ENCODE measurements at places on chromosomes 2 and 18. TPM values are rescaled to one million over a fixed set of nuclear protein-coding genes. Genes with fewer than 3 reads are reported as not detected.

DNA sequence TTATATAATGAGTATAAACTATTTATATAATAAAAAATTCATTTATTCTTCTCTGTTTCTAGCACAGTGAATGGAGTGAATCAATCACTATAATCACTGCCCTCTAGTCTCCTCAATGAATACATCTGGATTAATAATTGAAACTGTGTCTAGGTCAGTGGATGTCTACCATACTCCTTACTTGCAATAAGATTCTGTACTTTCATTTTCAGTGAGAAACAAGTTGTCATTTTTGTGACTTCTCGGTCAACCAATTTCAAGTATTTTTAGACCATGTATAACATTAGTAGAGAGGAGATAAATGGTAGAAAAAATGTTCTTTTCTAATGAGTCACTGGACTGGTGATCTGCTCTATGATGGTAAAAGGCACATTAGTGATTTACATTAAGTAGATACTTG lies 799.6 kb upstream of the CHAC2 start:
- no peak overlapping the region for H3K27ac ChIP-seq
- no peak overlapping the region for H3K4me3 ChIP-seq
- H3K4me1 ChIP-seq = no peaks in the 10 kb centered on the region
- no peaks in the 10 kb centered on the region for H3K27me3 ChIP-seq
- DNase-seq = no peak

The SH3YL1 gene
- total RNA-seq = 45.5 TPM

DNA sequence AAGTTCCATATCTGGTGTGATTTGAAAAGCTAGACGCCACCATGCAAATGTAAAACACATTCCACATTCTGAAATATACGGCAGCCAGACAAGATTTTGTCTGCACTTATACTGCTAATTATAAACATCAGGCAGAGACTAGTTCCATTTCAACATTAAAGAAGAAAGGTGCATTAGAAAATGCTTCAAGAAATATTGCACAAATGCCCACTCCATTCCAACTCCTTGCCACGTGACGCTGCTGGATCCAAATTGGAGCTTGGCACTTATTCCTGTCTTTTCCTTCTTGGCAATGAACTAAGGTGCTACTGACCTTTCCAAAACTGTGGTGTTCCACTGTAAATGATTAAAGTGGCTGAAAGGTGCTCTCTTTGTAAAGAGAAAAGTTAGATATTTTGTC lies 6.3 kb downstream of the COL6A3 start:
- DNase-seq = no peak
- no peaks in the 10 kb centered on the region for H3K4me1 ChIP-seq
- peak overlapping the region; percentile 34 for H3K27ac ChIP-seq
- peaks cover 20% of the 10 kb centered on the region for H3K27me3 ChIP-seq

The GPBAR1 gene
- 1.1 TPM for total RNA-seq

- H3K36me3 ChIP-seq = no peaks in the 10 kb centered on the region
- H3K4me1 ChIP-seq = peaks cover 12% of the 10 kb centered on the region
- H3K27ac ChIP-seq = no peak overlapping the region
- H3K4me3 ChIP-seq = no peak overlapping the region
- peaks cover 17% of the 10 kb centered on the region for H3K27me3 ChIP-seq
These were observed 5.5 kb upstream of the TUBB6 start for GRCh38 chr18:12302391-12303147.

GRCh38 chr2:168810235-168810634 lies 7.8 kb downstream of the NOSTRIN start:
- H3K4me1 ChIP-seq = no peaks in the 10 kb centered on the region
- H3K4me3 ChIP-seq = no peak overlapping the region
- H3K27me3 ChIP-seq = no peaks in the 10 kb centered on the region
- H3K27ac ChIP-seq = no peak overlapping the region

Data from stomach (tissue), 19 donors.